Left renal pelvis (tissue), 4 donors: ENCODE measurements at places on chromosomes 2 and 18. TPM values are rescaled to one million over a fixed set of nuclear protein-coding genes. Genes with fewer than 3 reads are reported as not detected.

DNA sequence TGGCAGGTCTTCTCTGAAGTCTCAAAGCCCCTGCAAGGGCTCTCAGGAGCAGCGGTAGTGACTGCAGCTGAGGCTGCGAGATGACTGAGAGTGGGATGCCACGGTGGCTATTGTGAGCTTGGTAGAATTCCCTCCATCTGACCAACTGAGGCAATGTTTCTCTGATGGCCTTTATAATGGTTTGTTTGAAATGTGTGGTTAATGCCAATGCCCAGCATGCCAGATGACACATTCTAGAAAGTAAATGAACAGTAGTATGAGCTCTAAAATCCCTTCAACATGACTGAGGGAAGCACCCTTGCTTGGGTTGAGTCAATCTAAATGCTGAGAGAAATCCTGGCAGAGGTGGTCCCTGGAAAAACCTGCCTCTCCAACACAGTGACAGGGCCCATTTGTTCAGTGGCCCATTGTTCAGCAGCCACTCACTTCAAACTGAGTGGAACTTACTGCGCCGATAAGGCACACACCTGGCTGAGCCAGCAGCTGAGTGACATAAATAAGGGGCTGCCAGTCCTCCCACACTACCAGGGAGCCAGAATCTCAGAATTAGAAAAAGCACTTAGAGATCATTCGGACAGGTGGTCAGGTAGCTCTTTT, 31.7 kb downstream of the SULT1C2 start:
- DNase-seq: no peak

LCT gene
- not detected for polyA plus RNA-seq

DNA sequence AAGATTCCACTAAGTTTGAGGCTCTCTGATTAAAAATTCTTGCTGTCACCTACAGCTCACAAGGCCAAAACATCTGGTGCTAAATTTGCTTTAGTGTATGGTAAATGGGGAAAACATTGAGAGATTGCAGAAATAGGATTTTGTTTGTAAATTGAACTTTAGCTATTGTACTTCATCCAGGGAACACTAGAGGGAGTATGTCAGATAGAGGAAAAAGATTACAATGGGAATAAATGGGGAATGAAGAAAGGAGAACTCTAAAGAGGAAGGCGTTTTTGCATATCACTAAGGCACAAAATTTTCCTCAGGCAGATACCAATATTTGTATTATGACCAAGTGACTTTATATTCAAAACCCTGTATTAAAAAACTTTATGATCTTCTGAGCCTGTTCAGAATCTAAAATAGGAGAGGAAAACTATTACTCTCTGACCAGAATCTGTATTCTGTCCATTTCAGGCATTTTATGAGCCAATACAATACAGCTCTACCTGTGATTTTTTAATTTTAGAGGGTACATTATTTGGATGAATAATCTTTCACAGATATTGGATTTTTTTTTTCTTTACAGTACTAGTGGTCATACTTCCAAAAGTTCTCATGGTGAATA, 52.3 kb upstream of the ITGB6 start:
- DNase-seq: no peak

GRCh38 chr2:122758967-122759366, 1003.5 kb downstream of the TSN start:
- no peak for DNase-seq

DNA sequence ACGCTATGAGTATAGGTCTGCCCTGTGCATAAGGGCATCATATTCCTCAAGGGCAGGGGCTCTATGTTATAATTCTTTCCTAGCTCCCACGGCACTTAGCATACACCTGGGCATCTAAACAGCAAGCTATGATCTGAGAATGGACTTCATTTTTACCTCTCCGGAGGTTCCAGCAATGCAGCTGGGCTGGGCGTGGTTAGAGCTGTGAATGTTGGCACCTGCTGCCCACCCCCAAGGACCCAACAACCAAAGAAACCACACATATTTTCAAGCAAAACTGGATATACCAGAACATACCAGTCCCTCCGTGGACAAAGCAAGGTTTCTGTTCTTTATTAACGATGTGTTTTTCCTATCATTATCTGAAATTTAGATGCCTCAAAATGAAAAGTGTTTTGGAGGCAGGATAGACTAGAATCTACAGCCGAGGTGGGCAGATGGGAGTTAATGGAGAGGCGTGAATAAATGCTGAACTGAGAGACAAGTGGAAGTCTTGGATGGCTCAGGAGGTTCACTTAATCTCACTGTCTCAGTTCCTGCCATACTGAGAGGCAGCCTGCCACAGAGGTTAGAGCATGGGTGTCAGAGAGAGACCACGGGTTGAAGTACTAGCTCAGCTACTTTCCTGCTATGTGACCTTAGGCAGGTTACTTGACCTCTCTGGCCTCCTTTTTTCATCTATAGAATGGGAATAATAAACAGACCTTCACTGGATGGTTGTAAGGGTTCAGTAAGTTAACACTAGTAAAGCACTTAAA, 186.6 kb upstream of the SMAD2 start:
- DNase-seq: no peak

ASXL3 gene
- polyA plus RNA-seq: 7.3 TPM

DNA sequence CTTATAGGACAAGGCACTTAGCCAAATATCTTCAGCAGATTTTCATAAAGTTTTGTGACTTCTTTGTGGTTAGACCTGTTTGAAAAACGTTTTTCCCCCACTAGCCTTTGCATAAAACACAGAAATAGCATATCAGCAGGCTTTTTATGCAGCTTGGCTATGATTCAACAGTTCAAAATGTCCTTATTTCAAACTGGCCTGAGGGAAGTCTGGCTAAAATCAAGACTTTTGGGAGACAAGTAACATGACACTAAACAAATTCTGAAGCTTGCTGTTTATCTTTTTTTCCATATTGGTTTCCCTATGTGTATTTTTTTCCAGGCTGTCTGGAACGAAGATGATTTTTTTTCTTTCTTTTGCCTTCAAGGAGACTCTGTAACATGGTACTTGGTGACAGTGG, 95.1 kb upstream of the L3MBTL4 start:
- DNase-seq: no peak

UGT1A8 gene
- polyA plus RNA-seq: not detected

CFAP210 gene
- 2.2 TPM for polyA plus RNA-seq

DNA sequence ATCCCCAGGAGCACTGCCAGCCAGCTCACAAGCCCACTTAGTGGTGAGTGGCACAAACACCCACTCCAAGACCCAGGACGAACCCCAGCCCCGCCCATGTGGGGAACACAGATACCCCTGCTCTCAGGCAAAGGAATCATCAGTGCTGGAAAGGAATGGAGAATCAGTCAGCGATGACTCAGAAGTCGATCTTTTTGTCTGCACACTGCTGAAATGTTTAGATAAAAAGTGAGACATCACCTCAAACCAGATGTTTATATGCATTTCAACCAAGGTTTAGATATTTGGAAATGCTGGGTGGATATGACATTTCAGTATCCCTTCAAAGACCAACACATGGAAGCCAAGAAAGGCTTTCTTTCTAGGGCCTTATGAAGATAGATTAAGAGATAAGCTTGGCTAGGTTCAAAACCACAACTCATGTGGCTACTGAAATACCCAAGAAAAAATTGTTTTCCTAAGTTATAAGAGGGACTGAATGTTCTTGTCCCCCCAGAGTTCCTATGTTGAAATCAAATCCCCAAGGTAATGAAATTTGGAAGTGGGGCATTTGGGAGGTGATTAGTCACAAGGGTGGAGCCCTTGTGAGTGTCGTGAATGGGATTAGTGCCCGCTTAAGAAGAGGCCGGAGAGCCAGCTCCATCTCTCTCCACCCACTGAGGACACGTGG, 43.7 kb downstream of the POU3F3 start:
- DNase-seq: no peak

DNA sequence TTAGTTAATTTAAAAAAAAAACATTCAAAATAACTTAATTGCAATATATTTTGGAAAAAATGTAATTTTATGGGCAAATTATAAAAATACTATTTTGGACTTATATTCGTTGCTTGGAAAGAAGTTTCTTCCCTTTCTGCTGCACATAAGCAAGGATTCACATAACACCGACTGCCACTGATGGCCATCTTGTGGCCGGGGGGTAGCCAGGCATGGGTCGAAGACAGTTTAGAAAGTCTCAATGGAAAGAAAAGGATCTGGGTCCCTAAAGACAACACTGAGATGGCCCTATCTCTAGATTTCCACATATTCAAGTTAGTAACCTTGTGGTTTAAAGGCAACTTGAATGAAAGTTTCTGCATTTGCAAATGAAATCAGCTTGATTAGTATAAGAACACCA, 318.6 kb downstream of the AKAIN1 start:
- no peak for DNase-seq

DNA sequence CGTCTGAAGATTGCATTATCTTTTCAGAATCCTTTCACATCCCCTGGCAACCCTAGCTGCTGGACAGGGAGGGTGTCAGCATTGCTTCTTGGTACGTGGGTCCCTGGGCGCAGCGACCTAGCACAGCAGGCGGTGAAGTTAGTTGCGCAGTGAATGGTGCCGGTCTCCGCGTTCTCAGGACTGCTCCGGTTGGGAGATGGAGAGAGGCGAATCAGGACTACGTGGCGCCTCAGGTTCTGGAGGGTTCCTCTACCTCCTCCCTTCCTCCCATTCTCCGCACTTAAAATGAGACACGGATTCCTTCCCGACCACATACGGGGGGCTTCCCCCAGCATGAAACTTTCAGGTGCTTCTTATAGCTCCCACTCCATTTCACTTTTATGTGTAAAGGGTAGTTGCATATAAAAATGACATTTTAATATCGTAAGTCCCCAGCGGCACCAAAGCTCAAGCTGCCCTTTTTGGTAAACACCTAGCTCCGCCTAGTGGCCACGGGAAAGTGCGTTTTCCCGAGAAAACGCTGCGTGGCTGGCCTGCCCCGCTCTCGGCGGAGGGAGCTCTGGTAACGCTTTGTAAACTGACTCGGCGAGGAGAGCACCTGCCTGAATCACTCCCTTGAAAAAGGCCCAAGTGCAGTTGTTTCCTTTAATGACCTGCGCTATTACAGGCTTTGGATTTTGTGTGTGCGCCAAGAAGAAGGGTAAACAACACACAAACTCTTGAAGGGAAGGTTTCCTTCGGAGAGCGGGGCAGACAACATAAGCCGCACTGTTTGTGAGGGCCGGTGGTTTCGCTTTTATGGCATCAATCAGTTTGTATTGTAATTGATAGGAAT, 32.9 kb upstream of the INHBB start:
- DNase-seq: peak; percentile 82

ACOXL gene
- 0.31 TPM for polyA plus RNA-seq

- no peak for DNase-seq
Observed at GRCh38 chr18:77457681-77458080, 208.0 kb downstream of the GALR1 start.

DNA sequence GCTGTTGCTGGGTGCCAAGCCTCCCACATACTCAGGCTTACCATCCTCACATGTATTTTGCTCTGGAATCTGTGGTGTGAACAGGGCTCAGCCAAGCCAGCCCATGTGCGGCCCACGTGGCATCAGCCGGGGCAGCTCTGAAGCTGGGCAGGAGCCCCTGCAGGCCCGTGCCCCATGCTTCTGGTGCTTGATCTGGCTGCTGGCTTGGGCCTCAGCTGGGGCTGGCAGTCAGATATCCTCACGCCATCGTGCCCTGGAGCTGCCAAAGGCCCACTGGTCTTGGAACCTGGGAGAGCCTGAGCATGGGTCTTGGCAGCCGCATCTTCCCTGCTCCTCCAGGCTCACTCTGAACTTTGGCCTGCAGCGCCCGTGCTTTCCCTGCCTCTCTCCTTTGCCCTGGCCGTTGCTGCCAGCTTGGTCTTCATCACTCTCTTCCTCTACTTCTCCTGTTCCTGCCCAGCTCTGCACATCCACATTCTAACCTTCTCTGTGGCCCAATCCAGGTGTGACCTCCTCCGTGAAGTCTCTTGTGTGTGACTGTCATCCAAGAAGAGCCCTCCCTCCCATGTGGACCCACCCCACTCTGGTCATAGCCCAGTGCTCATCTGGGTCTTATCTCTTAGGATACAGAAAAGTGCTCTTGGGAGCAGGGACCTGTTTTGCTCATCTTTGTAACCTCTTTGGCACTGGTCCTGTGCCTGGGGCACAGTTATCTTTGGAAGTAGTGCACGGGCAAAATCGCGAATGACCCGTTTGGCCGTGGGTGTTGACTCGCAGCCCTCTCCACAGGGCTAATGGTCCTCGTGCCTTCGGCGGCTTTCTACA, 116.1 kb downstream of the RNF144A start:
- no peak for DNase-seq

DNA sequence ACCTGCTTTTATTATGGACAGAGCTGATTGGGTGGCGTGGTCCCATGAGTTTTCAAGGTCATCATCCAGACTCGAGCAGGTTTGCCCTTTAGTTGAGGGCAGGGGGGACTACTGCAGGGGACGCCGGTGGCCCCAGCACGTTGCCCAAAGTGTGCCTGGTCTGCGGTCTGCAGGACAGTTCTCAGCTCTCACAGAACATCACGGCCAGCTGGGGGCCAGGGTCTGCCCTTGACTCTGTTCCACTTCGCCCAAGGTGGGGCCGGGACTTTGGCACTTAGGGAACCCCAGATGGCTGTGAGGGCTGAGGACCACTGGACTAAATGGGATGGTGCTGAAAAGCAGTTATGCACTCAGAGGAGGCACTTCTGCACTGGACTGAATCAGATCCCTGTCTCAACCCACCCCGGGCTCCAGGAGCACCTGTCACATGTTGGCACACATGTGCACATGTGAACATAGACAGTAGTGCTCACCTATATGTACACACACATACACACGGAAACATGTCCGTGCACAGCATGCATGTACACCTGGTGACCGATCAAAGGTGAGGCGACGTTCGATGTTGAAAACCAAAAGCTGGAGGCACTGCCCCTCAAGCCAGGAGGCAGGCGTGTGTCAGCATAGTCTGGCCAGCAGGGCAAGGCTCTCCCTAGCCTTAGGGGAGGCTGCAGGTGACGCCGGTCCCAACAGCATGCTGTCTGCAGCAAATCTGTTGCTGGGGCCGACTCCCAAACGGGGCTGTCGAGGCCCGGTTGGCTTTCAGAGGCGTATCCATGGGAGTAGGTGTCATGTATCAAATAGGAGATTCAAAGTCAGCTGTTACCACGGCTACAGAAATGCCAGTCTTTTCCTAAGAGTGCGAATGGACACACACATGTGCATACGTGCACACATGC, 10.2 kb downstream of the ANO7 start:
- no peak for DNase-seq

DNA sequence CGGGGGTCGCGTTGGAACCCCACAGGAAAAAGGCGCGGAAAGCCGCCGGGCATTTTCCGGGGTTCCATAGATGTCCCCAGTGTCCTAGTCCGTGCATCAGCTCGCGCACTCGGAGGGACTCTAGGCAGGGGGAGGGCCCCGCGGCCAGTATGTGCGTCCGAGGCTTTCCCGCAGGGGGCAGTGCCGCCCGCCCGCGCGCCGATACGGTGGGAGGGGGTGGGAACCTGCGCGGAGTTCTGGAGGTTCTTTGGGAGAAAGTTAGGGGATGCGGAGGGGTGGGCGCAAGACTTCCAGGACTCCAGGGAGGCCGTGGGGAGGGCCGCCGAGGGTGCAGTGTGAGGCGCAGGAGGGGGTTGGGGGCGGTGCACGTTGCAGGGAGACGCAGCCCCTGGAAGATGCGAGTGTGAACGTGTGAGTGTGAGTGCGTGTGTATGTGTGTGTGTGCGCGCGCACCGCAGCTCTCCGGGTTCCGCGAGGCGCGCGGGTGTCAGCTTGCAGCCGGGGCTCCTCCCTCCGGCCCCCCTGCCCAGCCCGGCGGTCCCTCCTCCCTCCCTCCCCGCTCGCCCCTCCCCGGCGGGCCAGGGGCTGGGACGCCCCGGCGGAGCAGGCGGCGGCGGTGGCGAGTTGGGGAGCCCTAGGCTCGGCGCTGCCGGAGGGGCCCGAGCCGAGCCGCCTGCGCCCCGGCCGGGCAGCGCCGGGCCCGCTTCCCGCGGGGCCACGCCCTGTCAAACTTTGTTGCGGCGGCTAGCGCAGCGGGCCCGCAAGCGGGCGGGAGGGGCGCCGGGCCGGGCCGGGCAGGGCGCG, at the start of gene TCF7L1:
Gene TCF7L1 (plus strand): TSS at position 559 of the 804 bp plus-strand sequence. CDS start 293 bp downstream, outside the sequence.
- DNase-seq: peak; percentile 88

RTTN gene
- polyA plus RNA-seq: 18.7 TPM

ATP6V1B1 gene
- 1.5 TPM for polyA plus RNA-seq
